ENCODE measurements at places on chromosomes 2 and 18. TPM values are rescaled to one million over a fixed set of nuclear protein-coding genes. Genes with fewer than 3 reads are reported as not detected.
A peak's percentile ranks its signal among the peaks of the same experiment; 100 is the strongest.

- DNase-seq = peak; percentile 16
Measured at GRCh38 chr18:42365591-42365990, 410.6 kb downstream of the PIK3C3 start.

- no peak for DNase-seq
Measured at GRCh38 chr2:8672940-8673339, 8.9 kb upstream of the ID2 start.

DNA sequence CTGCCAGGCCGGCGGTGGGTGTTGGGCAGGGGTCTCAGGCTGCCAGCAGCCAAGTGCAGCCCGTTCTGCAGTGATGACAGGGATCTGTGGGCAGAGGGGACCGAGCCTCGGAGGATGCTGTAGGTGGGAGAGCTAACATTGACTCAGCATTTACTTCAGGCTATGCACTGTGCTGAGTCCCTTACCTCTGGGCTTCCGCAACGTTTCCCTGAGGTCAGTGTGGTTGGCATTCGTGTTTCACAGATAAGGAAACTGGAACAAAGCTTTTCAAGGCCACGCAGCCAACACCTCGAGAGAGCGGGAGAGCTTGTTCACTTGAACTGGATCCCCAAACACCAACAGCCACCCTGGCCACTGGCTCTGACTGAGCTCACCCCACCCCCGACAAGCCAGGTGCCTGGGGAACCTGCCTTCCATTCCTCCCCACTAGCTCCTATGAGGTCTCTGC is 839 bp upstream of the GPR148 start:
- DNase-seq = no peak

DNA sequence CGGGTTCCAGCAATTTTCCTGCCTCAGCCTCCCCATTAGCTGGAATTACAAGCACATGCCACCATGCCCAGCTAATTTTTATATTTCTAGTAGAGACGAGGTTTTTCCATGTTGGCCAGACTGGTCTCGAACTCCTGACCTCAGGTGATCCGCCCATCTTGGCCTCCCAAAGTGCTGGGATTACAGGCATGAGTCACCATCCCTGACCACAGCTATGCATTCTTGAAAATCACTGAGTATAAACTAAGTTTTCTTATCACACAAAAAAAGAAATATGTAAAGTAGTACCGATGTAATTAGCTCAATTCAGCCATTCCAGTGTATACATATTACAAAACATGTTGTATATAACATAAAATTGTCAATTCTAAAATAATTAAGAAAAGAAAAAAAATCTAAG is 232.7 kb downstream of the MBD2 start:
- no peak for DNase-seq

GRCh38 chr2:26193578-26194231 is 20.8 kb downstream of the GAREM2 start:
- no peak for DNase-seq

GRCh38 chr2:36967236-36967876 is 1.0 kb upstream of the STRN start:
- DNase-seq = no peak

DNA sequence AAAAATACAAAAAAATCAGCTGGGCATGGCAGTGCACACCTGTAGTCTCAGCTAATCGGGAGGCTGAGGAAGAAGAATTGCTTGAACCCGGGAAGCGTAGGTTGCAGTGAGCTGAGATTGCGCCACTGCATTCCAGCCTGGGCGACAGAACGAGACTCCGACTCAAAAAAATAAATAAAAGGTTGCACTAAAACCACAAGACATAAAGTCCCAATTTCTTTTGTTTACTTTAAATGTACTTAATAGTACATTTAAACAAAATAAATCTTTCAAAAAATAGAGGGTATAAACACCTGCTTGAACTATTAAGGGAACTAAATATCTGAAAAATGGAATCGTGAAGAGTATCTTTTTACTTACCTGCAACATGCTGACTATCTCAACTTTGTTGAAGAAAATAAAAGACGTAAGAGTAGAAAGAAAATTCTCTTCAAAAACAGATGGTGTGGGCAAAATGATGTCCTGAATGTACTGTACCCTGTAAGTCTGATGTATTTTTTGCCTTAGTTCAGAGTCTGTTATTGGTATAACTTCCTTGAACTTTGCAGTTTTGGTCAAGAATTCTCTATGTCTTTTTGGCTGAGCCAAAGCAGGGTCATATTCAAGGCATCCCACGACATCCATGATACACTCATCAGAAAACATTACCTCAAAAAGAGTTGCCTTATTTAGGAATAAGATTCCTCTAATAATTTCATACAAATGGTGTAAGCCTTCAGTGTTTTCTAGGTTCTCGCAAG is 19.2 kb downstream of the PPP4R3B start:
- no peak for DNase-seq

DNA sequence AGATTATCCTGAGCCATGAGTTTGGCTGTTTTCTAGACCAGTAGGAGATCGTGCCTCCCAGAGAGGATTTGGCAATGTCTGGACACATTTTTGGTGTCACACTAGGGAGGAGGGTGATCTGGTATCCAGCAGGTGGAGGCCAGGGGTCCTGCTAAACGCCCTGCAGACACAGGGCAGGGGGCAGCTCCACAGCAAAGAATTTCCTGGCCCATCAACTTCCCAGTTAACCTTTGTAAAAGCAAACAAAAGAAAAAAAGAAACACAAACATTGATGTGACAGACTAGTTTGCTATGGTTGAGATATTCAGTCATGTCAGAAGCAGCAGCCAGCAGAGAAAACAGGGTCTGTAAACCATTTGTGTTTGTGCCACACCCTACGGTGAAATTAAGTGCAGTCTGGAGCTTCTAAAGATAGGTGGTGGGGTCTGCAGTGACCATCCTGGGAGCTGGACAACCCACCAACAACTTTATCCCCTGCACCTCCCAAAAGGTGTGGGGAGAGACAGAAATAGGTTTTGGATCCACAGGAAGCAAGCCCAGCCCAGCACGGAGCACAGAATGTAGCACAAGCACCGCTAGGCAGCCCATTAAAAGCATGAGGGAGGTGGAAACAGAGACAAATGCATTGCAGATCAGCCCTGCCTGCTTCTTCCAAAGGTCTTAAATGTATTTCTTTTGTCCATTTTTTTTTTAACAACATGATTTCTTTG is 232.5 kb downstream of the MYT1L start:
- no peak for DNase-seq

DNA sequence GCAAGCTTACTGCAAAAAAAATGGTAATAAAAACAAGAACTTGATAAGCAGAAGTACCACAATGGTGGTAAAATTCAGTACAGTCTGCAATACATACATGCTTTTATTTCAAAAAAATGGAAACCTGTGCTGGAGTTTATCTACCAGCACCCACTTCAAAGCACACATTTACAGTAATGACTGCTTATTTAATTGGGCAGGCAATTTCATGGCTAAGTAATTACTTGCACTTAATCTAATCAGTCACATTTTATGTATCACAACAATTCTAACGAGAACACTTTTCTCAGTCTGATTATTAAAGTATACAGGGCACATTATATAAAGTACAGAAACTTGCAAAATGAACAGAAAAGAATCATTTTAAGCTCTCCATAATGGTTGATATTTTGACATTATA is 5.2 kb downstream of the APCDD1 start:
- no peak for DNase-seq

DNA sequence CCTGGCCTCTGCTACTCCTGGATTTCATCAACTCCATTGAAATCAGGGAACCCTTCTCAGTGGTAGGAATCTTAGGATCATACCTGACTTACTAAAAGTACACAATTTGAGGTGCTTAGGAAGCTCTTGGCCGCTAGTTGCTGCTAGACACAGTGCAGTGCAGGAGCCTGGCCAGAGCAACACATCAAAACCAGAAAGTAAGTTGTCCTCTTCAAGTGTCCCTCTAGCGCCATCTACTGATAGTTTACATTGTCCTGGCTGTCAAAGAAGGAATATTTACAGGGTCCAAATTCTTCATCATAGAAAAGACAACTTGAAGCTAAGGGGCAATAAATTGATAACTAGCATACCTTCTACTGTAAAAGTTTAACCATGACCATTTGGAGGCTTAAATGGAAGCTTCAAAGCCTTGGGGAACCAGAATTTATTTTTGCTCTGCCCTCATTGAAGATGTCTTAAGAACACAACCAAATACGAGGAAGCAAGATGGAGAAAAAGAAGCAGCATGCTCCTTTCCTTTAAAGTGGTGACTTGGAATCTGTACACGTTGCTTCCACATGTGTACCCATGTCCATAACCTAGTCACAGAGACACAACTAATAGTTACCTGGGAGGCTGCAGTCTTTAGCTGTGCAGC is 889.1 kb upstream of the GCFC2 start:
- DNase-seq = peak; percentile 80

The ACVR1C gene
- 0.23 TPM for polyA plus RNA-seq

The ATG9A gene
- polyA plus RNA-seq = 45.2 TPM

The SALL3 gene
- polyA plus RNA-seq = 13.8 TPM

The REG1B gene
- not detected for polyA plus RNA-seq

The TTLL4 gene
- polyA plus RNA-seq = 40.2 TPM

The DLX1 gene
- 0.44 TPM for polyA plus RNA-seq
